ENCODE measurements at places on chromosomes 13 and 19.

GRCh38 chr19:50393589-50393988, 9.4 kb downstream of the POLD1 start:
- no peak for DNase-seq

- DNase-seq: no peak
Observed at GRCh38 chr13:71089056-71089455, 777.9 kb downstream of the DACH1 start.

GRCh38 chr19:20662421-20663105, 1.2 kb upstream of the ZNF626 start:
- no peak for DNase-seq

DNA sequence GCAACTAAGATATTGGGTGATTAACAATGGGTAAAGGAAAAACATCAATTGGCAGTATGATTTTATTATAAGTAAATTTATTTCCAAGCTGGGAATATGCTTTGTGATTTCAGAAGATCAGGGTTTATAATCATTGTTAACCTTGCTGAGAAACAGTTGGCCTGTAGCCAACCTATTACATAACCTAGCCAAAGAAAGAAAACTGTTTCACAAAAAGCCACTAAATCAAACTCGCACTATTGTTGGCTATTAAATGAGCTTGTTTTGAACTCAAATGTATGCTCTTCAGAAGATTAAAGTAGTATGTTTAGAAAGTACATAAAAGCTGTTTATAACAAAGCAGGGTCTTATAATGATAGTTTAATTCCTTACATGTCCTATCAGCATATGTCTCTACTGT, 151.7 kb downstream of the LHFPL6 start:
- no peak for DNase-seq

DNA sequence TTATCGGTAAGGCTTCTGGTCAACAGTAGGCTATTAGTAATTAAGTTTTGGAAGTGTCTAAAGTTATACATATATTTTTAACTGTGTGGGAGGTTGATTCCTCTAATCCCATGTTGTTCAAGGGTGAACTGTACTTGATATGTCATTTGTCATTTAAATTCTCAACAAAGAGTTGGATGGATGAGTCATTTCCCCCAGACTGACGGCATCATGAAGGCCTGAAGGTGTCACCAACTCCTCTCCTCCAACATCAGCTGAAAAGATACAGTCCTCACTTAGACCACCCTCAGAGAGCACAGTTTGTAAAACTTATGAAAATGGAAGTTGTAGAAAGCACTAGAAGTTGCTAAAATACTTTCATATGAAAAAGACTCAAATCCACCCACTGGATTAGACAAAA, 48.8 kb downstream of the DCLK1 start:
- DNase-seq: no peak

DNA sequence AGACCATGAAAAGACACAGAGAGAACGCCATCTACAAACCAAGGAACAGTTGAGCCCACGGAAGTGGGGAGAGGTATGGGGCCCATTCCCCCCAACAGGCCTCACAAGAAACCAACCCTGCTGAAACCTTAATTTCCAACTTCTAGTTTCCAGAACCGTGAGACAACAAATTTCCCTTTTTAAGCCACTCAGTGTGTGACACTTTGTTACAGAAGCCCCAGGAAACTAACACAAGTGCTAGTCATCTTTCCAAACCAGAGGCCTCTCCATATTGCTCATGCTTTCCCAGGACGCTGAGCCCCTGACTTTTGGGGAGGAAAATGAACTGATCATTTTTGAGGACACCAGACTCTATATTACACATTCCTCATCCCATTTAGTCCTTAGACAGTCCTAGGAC, 186.8 kb downstream of the NUFIP1 start:
- DNase-seq: no peak

GRCh38 chr19:40216013-40216776, 2.0 kb downstream of the TTC9B start:
- DNase-seq: no peak

DNA sequence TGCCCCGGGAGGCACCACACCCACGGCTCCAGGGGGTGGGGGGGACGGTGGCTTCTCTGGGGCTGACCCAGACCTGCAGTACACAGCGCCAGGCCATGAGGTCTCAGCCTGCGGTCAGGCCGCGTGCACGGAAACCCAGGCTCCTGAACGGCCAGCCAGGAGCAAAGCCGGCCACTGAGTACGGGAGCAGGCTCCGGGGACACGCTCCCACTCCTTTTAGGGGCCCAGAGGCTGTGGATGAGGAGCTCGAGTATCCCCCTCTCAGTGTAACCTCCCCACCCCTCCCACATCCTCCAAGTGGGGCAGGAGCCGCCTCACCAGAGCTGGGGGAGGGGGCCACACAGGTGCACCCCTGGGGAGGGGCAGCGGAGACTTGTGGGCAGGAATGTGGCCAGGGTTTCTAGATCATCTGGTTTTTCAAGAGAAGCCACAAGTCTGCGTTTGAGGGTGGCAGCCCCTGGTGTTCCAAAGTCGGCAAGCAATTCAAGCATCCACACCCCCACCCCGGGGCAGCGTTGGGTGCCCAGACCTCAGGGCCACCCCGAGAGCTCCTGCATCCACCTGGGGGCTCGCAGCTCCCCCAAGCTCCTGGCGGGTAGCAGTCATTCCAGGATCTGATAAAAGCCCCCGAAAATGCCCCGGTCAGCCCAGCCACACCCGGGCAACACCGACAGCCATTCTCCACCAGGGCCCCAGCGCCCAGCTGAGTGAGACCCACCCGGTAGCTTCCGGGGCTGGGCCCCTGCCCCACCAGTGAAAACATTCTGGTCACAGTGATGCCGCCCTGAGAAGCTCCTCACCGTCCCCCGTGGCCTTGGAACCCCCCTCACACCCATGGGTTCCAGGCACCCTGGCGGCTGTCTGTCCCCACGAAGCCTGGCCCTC, 6.1 kb downstream of the SBNO2 start:
- DNase-seq: no peak

GRCh38 chr19:2215281-2215751, 20.8 kb downstream of the PLEKHJ1 start:
- DNase-seq: no peak

DNA sequence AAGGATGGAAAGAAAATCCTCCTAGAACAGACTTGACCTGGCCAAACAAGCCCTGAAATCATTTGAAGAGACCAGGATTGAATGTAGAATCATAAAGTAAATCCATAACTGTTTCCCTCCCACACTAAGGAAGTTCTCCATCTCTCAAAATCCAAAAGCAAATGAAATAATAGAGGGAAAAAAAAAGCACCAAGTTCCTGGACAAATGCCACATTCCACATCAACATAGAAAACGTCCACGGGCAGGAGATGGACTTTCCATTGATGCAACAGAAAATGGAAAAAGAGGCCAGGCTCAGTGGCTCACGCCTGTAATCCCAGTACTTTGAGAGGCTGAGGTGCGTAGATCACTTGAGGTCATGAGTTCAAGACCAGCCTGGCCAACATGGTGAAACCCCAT, 56.2 kb downstream of the INSR start:
- DNase-seq: no peak

GRCh38 chr19:55487924-55488687, at the start of gene SSC5D:
Gene SSC5D, plus strand, starts transcription at chr19:55488436. Its CDS starts 154 bp downstream, at chr19:55488590.
- DNase-seq: no peak

- no peak for DNase-seq
Observed at GRCh38 chr19:30666301-30666803, 294.2 kb downstream of the ZNF536 start.

DNA sequence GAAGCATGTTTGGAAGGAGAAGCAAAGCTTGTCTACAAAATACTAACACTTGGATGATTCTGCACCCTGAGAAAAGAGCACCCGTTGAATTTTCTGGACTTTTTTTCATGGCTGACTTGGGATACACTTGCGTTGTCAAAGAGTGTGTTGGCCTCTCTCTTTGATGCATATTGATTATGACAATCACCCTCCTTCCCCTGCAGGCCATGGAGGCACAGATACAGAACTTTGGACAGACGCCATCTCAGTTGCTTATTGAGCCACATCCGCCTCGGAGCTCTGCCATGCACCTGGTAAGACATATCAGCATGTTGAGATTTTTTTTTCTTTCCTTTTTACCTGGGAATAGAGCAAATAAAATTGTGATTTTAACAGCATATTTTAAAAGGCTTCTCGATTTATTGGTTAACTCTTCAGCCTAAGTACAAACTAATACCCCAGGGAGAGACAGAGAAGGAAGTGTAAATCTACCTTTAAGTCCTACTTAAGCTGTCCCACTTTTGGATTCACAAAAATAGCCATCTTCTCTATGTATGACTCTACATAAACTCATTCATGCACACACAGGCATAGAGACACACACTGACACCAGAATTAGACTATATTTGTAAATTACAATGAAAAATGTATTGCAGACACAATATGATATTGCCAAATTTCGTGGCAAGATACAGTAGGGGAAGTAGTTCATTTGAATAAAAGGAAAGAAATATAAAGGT, 169.7 kb upstream of the MAB21L1 start:
- no peak for DNase-seq

- DNase-seq: no peak
Observed at GRCh38 chr13:33312150-33312860, 26.8 kb upstream of the STARD13 start.

DNA sequence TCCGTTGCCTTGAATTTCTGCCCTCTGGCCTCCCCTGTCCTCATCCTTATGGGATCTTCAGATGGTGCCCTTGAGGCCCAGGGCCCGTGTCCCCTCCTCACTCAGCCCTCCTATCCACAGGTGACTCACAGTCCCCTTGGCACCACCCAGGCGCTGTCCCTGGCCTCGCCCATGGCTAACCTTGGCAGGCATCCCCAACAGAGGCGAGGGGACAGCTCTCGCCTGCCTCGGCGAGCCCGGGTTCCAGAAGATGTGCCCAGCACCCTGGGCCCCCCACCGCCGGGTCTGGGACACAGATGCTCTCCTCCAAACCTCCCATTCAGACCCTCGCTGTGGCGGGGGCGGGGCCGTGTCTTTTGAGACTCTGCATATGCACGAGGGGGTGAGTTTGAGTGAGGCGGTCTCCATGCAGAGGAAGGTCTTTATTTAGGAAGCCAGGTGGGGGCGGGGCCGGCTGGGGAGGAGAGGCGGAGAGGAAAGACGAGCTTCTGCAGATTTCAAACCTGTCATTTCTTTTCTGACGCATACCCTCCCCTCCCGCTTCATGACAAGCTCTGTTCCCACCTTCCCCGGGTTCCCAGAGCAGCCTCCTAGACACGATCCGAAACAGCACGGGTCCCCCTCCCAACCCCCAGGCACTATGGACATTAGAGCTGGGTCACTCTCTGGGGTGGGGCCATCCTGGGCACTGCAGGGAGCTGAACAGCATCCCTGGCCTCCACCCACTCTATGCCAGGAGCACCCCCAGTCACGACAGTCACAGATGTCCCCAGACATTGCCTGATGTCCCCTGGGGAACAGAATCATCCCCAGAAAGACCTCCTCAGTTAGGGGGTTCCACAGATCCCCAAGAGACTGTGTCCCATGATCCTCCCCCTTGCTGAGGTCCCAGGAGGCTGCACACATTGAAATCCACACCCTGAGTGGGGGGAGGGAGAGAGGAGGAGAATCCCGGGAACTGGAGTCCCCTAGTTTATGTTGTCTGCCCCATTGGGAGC, 48.5 kb downstream of the GNG7 start:
- no peak for DNase-seq

DNA sequence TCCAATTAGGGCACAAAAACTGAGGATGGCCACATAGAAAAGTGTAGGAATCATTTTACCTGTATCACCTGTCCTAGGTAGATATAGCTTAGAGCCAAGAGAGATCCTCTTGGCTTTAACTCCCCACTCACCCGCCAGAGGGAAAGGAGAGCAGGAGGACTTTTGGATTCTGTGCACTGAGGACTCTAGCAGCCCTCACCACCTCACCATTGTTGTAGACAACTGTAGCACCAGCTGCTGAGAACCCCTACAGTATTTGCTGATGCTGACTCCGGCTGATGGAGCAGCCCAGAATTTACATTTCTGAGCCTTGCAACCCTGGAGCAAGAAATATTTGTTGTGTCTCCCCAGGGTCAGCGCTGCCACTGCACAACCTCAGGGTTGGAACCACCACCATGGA, 2044.4 kb downstream of the OLFM4 start:
- no peak for DNase-seq

Data from KG1 (cell line).